Activated CD4-positive, alpha-beta T cell treated with anti-CD3 and anti-CD28 coated beads for 4 hours (primary cell): ENCODE measurements at places on chromosomes 1 and 21.

DNA sequence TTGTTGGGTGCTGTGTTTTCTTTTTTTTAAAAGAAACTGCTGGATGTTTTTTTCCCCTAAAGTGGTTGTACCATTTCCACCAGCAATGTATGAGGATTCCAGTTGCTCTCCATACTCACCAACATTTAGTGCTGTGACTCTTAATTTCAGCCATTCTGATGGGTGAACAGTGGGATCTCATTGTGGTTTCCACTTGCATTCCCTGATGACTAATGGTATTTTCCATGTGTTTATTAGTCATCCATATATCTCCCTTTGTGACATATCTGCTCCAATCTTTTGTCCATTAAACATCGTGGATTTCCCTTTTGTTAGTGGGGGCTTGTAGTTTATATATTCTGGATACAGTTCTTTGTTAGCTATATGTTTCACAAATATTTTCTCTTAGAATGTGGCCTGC, 206.0 kb downstream of the CAMTA1 start:
- DNase-seq: no peak

GRCh38 chr1:95415146-95415545, 181.1 kb downstream of the RWDD3 start:
- DNase-seq: no peak

GRCh38 chr21:34198231-34199120, 125.1 kb downstream of the MRPS6 start:
- DNase-seq: no peak

- DNase-seq: no peak
Measured at GRCh38 chr1:173269490-173270230, 62.5 kb upstream of the TNFSF4 start.

DNA sequence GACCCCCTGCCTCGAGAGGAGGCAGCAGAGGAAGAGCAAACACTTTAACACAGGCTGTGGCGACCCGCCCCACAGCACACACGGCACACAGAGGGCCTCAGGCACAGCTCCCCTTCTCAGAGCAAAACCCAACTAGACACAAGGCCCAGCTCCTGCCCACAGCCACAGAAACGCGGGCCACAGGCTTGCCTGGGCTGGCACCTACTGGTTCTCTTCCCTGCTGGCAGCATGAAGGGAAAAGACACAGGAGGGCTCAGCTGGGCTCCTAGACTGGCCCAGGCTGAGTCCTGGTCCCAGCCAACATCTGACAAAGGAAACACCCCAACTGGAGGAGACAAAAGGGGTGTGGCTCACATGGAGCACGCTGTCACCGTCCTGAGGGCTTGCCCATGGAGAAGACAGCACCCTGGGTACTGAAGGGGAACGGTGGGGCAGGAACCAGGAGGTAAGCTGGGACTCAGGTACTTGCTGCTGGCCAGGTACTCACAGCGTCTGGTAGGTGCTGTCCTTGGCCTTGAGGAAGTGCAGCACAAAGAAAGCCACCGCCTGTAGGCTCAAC, 3.5 kb downstream of the CD164L2 start:
- no peak for DNase-seq

GRCh38 chr1:32066489-32066873, 6.3 kb upstream of the TMEM39B start:
- no peak for DNase-seq

GRCh38 chr1:150537732-150538684, 11.2 kb upstream of the ADAMTSL4 start:
- no peak for DNase-seq

DNA sequence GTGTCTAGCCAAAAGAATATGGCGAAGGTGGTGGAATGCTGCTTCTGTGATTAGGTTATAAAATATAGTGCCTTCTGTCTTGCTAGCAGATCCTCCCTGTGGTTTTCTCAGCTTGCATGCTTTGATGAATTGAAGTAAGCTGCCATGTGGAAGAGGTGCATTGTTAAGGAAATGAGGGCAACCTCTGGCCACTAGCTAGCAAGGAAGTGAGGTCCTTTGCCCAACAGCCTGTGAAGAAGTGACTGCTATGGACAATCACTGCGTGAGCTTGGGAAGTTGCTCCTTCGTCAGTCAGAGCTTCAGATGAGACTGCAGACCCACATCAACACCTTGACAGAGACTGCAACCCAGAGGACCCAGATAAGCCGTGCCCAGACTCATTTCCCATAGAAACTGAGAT, 109.4 kb downstream of the GIPC2 start:
- no peak for DNase-seq

DNA sequence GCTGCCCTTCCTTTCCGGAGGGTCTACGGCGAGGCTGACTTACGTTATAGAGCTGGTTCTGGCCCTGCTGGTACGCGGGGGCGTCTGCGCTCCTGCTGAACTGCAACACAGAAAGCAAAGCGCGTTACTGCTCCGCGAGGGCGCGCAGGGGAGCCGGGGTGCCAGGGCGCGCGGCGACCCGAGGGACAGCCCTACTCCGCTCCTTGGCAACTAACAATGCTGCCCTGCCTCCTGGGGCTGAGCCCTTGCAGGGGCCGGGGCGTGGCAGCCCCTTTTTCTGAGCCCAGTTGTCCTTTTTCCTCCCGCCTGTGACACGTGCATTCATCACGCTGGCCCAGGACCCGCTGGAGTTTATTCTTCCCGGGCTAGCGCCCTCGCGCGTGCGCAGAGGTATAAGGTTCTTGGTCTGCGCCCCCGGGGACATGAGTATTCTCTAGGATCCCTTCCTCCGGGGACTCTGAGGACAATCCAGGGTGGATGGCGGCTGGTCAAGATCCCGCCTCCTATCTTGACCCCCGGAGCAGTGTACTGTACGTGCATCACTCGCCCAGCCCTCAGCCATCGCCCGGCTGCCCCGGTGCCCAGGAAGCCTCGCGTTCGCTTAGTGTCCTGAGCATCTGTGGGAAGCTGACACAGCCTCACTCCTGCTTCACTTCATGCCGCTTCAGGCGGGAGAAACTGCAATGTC, 78.9 kb downstream of the CD247 start:
- no peak for DNase-seq

- peak; percentile 26 for DNase-seq
Measured at GRCh38 chr1:58781541-58782177, 2.2 kb downstream of the JUN start.

- no peak for DNase-seq
Measured at GRCh38 chr1:112589766-112590165, 29.2 kb downstream of the ST7L start.

GRCh38 chr1:221706876-221707582, 34.9 kb downstream of the DUSP10 start:
- DNase-seq: no peak

- DNase-seq: no peak
Measured at GRCh38 chr1:181310560-181310959, 172.8 kb upstream of the CACNA1E start.

DNA sequence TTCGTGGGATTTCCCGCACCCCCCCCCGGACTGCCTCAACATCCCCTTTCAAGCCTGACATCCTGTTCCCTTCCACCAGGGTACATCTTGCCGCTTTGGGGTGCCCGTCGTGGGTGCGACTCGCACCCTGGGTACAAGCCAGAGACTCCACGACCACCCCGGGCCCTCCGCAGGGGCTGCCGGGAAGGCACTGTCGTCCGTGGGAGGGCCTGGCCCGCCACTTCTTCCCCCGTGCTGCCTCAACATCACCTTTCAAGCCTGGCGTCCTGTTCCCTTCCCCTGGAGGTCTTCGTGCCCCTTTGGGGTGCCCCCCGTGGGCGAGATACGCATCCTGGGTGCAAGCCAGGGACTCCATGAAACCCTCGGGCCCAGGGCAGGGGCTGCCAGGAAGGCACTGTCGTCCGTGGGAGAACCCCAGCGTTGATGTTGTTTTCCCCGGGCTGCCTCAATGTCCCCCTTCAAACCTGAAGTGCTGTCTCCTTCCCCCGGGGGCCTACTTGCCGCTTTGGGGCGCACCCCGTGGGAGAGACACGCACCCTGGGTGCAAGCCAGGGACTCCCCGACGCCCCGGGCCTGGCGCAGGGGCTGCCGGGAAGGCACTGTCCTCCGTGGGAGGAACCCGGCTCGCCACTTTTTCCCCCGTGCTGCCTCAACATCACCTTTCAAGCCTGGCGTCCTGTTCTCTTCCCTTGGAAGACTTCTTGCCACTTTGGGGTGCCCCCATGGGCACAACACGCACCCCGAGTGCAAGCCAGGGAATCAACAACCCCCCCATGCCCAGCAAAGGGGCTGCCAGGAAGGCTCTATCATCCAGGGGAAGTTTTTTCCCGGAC, 138.6 kb downstream of the LIPI start:
- no peak for DNase-seq

GRCh38 chr21:29236201-29236600, 62.5 kb upstream of the BACH1 start:
- DNase-seq: no peak

DNA sequence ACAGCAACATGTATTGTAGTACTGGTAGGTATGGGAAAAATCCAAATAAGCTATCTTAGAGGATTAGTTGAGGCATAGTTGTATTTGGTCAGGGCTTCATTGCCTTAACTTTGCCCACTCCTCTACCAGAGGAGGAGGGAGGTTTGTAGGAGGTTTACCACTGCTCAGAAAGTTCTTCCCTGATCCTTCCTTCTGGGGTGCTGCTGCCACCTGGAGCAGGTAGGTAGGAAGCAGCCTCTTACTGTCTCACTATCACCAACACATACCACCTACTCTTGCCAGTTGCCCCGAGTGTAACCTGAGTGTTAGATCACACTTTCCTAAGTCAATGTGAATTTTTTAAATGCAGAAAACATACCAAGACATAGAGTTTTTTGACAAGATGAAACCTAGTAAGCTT, 24.1 kb upstream of the ZSWIM5 start:
- no peak for DNase-seq

- peak; percentile 63 for DNase-seq
Measured at GRCh38 chr1:87331365-87332241, 2.9 kb downstream of the LMO4 start.

DNA sequence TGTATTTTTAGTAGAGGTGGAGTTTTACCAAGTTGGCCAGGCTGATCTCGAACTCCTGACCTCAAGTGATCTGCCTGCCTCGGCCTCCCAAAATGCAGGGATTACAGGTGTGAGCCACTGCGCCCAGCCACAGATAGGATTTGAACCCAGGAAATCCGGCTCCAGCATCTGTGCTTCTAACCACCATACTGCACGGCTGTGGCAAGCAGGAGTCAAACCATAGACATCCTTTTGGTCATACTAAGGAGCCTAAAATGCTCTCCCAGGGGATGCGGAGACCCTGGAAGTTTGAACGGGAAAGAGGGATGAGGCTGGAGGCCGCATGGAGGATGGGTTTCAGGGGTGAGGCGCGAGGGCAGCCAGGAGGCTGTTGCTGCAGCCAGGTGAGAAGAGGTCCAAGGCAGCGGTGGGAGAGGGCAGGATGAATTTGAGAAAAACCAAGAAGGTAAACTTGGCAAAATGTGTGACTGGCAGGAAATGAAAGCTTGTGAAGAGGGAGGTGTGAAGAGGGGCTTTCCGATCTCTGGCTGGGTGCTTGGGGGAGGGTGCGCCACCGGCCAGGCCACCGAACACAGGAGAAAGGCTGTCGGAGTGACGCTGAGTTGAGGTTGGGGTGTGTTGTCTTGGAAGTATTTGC, 24.0 kb upstream of the CDK18 start:
- DNase-seq: peak; percentile 35

DNA sequence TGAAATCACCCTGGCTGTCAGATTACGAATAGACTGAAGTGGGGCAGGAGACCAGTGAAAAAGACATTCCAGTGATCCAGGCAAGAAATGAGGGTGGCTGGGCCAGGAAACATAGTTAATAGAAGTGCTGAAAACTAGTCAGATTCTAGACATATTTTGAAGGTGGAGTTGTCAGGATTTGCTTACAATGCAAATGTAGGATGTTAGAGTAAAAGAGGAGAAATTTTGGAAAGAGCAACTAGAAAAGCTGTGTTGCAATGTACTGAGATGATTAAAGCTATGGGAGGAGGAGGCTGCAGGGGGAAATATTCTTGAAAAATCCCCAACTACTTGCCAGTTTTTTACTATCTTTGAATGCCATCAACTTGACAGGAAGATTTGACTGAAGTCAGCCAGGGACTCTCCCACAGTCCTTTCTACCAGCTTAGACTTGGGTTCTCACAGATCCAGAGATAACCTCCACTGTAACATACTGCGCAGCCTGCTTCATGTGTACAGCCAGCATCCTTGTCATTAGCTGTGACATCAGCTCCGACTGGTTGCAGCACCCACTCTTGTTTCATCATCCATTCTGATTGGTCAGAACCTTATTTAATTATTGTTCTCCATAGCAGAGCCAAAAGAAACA, 109.7 kb downstream of the TSEN15 start:
- no peak for DNase-seq

GRCh38 chr1:41622859-41623732, 138.6 kb upstream of the EDN2 start:
- no peak for DNase-seq

- DNase-seq: no peak
Measured at GRCh38 chr1:82266351-82266750, 465.6 kb downstream of the ADGRL2 start.

GRCh38 chr1:114725230-114725629, 8.7 kb upstream of the NRAS start:
- DNase-seq: no peak

DNA sequence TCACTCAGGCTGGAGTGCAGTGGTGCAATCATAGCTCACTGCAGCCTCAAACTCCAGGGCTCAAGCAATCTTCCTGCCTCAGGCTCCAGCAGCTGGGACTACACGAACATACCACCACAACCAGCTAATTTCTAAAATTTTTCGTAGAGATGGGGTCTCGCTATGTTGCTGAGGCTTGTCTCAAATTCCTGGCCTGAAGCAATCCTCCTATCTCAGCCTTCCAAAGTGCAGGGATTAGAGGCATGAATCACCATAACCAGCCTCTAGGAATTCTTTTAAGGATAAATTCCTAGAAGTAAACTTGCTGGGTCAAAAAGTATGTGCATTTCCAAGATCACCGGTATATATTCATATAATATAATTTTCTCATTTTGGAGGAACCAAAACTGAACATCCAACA, 17.6 kb upstream of the HUNK start:
- no peak for DNase-seq

DNA sequence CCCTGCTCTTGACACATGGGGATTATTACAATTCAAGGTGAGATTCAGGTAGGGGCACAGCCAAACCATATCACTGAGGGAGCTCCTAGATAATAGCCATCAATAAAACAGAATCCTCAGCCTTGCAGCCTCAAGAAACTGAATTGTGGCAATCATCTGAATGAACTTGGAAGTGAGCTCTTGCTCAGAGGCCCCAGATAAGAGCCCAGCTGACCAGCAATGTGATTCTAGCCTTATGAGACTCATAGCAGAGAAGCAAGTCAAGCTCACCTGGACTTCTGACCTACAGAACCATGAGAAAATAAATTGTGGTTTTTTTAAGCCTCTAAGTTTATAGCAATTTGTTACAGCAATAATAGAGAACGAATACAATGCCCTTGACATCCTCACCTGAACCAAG, 302.5 kb downstream of the LTN1 start:
- DNase-seq: no peak

DNA sequence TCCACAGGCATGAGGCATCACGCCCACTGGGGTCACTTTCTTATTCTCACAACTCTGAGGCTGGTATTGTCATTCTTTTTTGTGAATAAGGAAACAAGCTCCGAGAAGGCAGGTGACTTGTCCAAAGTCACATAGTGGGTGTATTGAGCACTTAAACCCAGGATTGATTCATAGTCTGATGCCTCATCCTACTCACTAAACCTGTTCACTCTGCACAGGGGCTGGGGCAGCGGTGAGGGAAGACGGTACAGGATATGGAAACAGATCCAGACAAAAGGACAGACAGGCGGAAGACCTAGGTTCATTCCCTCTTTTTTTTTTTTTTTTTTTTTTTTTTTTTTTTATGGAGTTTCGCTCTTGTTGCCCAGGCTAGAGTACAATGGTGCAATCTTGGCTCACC, 56.6 kb downstream of the NKAIN1 start:
- no peak for DNase-seq
